ENCODE measurements at places on chromosomes 2 and 18.

GRCh38 chr18:79185648-79186047 is 116.5 kb downstream of the ATP9B start:
- no peak for DNase-seq

- peak; percentile 16 for DNase-seq
Measured at GRCh38 chr18:47209171-47209570, 33.0 kb upstream of the IER3IP1 start.

DNA sequence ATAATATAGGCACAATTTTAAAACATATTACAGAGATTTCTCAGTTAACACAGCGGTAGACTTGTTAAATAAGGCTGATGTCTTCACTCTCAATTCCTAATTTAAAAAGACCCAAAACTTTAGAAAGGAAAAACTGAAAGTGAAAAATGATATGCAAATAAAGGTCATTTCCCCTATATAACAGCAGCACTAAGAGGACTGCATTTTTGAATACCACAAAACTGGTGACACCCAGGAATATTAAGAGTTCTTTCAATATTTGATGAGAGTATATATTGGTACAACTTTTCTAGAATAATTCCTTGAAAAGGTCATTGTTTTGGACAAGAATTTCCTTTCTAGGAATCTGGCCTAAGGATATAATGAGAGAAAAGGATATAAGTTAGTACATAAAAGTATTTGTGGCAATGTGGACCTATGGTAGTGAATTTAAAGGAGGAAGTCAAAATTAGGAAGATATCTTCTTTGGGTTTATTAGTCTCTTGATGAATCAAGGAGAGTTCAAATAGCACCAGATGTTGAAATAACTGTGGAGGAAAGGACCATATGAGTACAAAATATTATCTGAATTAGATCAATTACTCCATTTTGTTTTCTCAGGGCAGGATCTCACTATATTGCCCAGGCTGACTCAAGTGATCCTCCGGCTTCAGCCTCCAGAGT is 70.3 kb downstream of the TMEM237 start:
- no peak for DNase-seq

GRCh38 chr2:168139852-168140251 is 107.5 kb downstream of the STK39 start:
- no peak for DNase-seq

DNA sequence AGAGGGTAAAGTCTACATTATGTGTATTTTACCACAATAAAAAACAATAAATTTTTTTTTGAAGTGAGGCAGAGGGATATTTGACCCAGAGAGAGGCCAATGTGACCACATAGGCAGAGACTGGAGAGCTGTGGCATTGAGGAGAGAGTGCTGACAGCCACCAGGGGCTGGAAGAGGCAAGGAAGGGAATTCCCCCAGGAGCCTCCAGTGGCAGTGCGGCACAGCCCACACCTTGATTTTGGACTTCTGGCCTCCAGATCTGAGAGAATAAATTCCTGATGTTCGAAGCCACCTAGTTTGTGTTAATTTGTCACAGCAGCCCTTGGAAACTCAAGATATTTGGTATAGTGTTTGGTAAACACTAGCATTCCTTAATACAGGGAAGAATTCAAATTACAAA is 22.7 kb downstream of the ANKRD29 start:
- no peak for DNase-seq

GRCh38 chr18:47794725-47795433 is 135.6 kb downstream of the SMAD2 start:
- DNase-seq = no peak

GRCh38 chr18:7454429-7454828 is 112.7 kb upstream of the PTPRM start:
- no peak for DNase-seq

All from NCI-H524 (cell line).